ENCODE measurements at places on chromosomes 13 and 19. TPM values are rescaled to one million over a fixed set of nuclear protein-coding genes. Genes with fewer than 3 reads are reported as not detected.

FXYD5 gene
- polyA plus RNA-seq = 33.5 TPM

KLK12 gene
- polyA plus RNA-seq = 427 TPM

CGB3 gene
- not detected for polyA plus RNA-seq

NDFIP2 gene
- 37.5 TPM for polyA plus RNA-seq

TLE6 gene
- 1.1 TPM for polyA plus RNA-seq

TEX101 gene
- polyA plus RNA-seq = 2.4 TPM

ZMYM5 gene
- polyA plus RNA-seq = 7.8 TPM

CAMSAP3 gene
- 24.3 TPM for polyA plus RNA-seq

CEACAM3 gene
- 3.1 TPM for polyA plus RNA-seq

CATSPERD gene
- polyA plus RNA-seq = not detected

DMPK gene
- polyA plus RNA-seq = 26.0 TPM

EPS8L1 gene
- 578 TPM for polyA plus RNA-seq

OR7A5 gene
- not detected for polyA plus RNA-seq

CLEC11A gene
- polyA plus RNA-seq = 4.8 TPM

GATAD2A gene
- 13.9 TPM for polyA plus RNA-seq

ISYNA1 gene
- 17.5 TPM for polyA plus RNA-seq

MBD3L2 gene
- polyA plus RNA-seq = not detected

ATP13A1 gene
- 39.8 TPM for polyA plus RNA-seq

OXGR1 gene
- 0.99 TPM for polyA plus RNA-seq

N4BP2L1 gene
- 8.4 TPM for polyA plus RNA-seq

UBL3 gene
- 41.5 TPM for polyA plus RNA-seq

MYPOP gene
- 3.5 TPM for polyA plus RNA-seq

HIPK4 gene
- 0.04 TPM for polyA plus RNA-seq

COQ8B gene
- 18.4 TPM for polyA plus RNA-seq

MAST1 gene
- 0.22 TPM for polyA plus RNA-seq

CGB8 gene
- not detected for polyA plus RNA-seq

SNRPD2 gene
- polyA plus RNA-seq = 291 TPM

Data from esophagus (tissue), 2 donors.